ENCODE measurements at places on chromosomes 16 and 17. TPM values are rescaled to one million over a fixed set of nuclear protein-coding genes. Genes with fewer than 3 reads are reported as not detected.

The NPTX1 gene
- total RNA-seq: not detected

The C16orf92 gene
- total RNA-seq: not detected

The LPO gene
- not detected for total RNA-seq

The TNRC6A gene
- 72.4 TPM for total RNA-seq

- H3K27me3 ChIP-seq: no peaks in the 10 kb centered on the region
- H3K4me3 ChIP-seq: no peak overlapping the region
- no peak for DNase-seq
- peaks cover 10% of the 10 kb centered on the region for H3K4me1 ChIP-seq
Observed at GRCh38 chr17:4604111-4604644, 19.8 kb downstream of the SMTNL2 start.

GRCh38 chr17:4072487-4073157 lies 70.2 kb downstream of the ZZEF1 start:
- H3K36me3 ChIP-seq: peaks cover 38% of the 10 kb centered on the region
- H3K27ac ChIP-seq: no peak overlapping the region
- no peak overlapping the region for H3K4me3 ChIP-seq
- no peaks in the 10 kb centered on the region for H3K27me3 ChIP-seq
- H3K4me1 ChIP-seq: peaks cover 12% of the 10 kb centered on the region

DNA sequence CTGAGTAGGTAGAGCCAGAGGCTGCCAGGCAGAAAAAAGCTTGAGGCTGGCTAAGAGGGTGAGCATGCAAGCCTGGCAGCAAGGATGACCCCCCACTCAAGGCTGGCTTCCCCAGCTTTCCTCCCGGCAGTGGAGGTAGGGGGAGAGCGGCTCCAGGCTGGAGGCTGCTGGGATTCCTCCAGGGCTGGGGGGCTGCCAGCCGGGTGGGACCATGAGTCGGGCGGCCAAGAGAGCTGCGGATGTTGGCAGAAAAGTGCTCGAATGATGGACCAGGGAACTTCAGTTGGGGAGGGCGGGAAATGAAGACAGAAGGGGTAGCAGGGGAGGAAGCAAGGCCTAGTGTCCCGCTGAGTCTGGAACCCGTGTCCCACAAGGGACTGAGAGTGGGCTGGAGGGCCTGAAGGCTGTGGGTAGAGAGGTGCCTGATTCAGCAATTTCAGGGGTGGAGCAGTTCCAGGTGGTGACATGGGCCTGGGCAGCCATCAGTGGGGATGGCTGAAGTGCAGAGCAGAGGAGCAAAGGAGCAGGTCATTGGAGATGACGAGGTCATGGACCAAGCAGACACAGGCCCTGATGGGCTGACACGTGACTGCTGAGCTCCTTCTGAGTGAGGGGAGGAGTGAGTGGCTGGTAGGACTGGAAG lies 20.3 kb downstream of the HSD11B2 start:
- no peak overlapping the region for H3K4me3 ChIP-seq
- no peaks in the 10 kb centered on the region for H3K36me3 ChIP-seq
- no peak for DNase-seq
- H3K27ac ChIP-seq: no peak overlapping the region

GRCh38 chr17:81522491-81523401 lies 5.4 kb upstream of the FSCN2 start:
- H3K4me1 ChIP-seq: peaks cover 12% of the 10 kb centered on the region
- H3K27ac ChIP-seq: no peak overlapping the region
- DNase-seq: peak; percentile 80
- H3K27me3 ChIP-seq: no peaks in the 10 kb centered on the region

- no peak overlapping the region for H3K4me3 ChIP-seq
- no peak for DNase-seq
- H3K36me3 ChIP-seq: no peaks in the 10 kb centered on the region
- no peaks in the 10 kb centered on the region for H3K27me3 ChIP-seq
- H3K4me1 ChIP-seq: no peaks in the 10 kb centered on the region
Observed at GRCh38 chr16:56115817-56116576, 75.3 kb upstream of the GNAO1 start.

DNA sequence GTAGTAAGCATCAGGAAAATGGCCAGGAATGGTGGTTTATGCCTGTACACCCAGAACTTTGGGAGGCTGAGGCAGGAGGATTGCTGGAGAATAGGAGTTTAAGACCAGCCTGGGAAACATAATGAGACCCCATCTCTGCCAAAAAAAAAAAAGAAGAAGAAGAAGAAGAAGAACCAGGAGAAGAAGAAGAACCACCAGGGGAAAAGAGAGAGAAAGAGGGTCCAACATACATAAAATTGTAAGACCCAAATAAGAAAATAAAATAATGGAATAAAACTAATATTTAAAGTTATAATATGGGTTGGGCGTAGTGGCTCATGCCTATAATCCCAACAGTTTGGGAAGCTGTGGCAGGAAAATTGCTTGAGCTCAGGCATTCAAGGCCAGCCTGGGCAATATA lies 408.4 kb downstream of the ZFHX3 start:
- DNase-seq: no peak
- H3K27ac ChIP-seq: no peak overlapping the region
- H3K4me1 ChIP-seq: no peaks in the 10 kb centered on the region
- H3K27me3 ChIP-seq: no peaks in the 10 kb centered on the region
- H3K36me3 ChIP-seq: no peaks in the 10 kb centered on the region
- H3K4me3 ChIP-seq: no peak overlapping the region

DNA sequence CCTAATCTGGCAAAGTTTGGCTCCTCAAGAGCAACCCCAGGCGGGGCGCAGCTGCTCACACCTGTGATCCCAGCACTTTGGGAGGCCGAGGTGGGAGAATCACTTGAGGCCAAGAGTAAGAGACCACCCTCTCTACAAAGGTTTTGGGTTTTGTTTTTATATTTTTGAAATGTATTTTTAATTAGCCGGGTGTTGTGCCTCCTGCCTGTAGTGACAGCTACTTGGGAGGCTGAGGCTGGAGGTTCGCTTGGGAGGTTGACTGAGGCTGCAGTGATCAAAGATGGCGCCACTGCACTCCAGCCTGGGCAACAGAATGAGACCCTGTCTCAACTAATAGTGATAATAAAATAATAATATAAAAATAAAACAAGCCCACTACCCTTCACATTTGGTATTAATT lies 756 bp upstream of the USP7 start:
- peaks cover 38% of the 10 kb centered on the region for H3K4me1 ChIP-seq
- H3K36me3 ChIP-seq: no peaks in the 10 kb centered on the region
- peak overlapping the region; percentile 68 for H3K4me3 ChIP-seq

- DNase-seq: no peak
- no peaks in the 10 kb centered on the region for H3K27me3 ChIP-seq
- peak overlapping the region; percentile 76 for H3K4me3 ChIP-seq
- H3K36me3 ChIP-seq: peaks cover 14% of the 10 kb centered on the region
Observed at GRCh38 chr17:68511254-68511670, 968 bp upstream of the PRKAR1A start.
